ENCODE measurements at places on chromosomes 3 and 15.

DNA sequence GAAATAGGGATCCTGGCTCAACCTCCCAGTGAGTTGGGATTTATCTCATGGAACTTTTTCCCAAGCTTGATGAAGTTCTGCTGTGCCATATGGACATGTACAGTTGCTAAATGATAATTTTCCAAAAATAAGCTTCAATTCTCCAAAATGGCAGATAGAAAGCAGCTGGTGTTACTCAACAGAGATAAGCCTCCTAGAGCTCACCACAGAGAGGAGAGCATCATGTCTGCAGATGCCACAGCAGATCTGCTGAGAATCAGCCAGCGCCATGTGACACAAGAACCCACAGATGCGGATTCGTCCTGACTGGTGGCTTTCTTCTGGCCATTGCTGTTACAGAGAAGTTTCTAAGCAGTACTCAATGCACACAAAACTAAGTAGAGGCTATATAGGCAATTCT, 50.6 kb downstream of the AGTR1 start:
- DNase-seq: no peak

DNA sequence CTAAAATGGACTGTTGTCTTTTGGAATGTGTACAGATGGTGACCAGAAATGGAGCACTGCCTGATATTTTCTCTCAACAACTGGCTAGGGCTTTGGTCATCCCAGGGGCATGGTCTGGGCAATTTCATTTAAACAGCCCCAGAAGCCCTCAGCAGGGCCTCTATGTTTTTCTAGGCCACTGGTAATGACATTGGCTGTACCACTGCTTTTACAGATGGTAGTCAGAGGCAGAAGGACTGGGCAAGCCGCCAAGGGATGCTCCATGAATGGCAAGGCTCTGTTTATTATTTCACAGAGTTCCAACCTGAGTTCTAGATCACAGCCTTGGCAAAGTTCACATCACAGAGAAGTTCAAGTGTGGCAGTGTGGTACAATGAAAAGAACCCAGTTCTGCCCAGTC, 37.0 kb upstream of the LMCD1 start:
- no peak for DNase-seq

DNA sequence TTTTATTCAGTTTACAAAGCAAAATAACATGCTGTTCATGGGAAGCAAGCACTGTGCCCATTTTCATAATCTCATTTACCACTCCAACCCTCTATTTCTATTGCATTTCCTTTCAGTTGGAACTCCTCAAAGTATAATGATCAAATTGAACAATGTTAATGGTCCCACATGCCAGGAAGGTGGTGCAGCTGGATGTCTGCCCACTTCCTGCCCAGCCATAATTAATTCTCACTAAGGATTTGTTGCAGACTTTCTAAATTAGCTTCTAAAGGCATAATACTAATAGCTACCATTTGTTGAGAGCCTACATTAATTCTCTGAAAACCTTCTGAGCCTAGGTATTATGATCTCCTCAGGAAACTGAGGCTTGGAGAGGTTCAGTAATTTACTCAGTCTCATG, 316.1 kb upstream of the TPM1 start:
- DNase-seq: no peak

GRCh38 chr3:31960793-31961431, 20.1 kb downstream of the OSBPL10 start:
- no peak for DNase-seq

DNA sequence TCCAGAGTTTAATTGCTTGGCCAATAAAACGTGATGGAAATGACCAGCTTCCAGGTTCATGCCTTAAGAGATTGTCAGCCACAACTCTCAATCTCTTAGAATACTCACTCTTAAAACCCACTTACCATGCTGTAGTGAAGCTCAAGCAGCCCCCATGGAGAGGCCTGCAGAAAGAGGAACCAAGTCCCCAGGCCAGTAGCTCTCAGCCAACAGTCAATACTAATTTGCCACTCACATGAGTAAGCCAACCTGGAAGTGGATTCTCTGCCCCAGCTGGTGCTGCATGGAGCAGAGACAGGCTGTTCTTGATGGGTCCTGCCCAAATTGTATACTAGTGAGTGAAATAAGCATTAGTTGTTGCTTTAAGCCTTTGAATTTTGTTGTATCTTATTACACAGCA, 155.9 kb downstream of the OXSM start:
- DNase-seq: no peak

DNA sequence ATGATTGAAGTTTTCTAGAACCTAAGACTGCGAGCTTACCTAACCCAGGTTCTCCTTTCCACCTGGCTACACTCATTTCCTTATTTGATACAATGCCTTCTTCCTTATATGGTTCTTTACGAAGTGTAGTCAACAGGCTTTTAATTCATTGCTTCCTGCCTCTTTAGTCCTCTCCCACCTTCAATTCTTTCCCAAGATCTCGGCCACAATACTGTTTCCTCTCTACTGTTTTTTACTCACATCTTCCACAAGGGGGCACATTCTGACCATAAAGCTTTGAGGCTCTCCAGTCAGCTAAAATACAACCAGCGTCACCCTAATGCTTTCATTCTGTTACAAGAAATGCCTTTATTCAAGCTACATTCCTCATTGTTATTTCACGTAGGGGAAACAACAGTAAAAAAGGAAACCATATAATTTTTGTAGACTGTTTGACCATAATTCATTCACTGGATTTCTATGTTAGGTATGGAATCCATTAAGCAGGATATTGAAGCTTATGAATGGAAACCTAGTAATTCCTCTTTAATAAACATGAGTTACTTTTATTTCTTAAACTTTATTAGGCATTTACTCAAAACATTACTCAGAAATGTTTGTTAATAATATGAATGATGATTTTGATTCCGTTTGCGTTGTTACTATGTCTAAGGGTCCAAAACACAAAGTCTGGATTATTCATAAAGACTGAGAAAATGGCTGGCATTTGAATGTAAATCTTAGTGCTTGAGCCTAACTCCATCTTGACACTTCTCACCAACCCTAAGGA, 29.5 kb upstream of the VEPH1 start:
- DNase-seq: no peak

- DNase-seq: no peak
Measured at GRCh38 chr3:161163297-161163696, 57.8 kb upstream of the NMD3 start.

- DNase-seq: no peak
Measured at GRCh38 chr3:46280105-46280797, 38.0 kb downstream of the CCR3 start.

DNA sequence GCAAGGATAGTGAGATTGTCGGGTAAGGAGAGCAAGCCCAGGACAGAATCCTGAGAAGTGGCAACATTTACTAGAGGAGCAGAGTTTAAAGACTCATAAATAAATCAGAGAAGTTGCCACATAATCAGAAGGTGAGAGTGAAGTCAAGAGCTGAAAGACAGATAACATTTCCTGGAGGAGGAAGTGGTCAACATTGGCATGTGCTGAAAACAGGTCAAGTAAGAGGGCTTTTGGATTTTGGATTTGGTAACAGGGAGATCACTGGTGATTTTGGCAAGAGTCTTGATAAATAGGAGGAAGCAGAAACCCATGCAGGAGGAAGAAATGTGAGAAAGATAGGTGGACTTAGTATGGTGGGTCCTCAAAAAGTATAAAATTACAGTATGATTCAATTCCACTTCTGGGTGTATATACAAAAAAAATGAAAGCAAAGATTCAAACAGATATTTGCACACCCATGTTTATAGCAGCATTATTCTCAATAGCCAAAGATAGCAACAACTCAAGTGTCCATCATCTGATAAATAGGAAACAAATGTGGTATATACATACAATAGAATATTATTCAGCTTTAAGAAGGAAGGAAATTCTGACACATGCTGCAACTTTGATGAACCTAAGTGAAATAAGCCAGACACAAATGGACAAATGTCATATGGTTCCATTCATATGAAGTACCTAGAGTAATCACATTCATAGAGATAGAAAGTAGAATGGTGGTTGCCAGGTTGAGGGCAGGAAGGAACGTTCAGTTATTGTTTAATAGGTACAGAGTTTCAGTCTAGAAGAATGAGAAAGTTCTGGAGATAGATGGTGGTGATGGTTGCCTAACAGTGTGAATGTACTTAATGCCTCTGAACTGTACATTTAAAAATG, 27.3 kb upstream of the MBNL1 start:
- DNase-seq: no peak

DNA sequence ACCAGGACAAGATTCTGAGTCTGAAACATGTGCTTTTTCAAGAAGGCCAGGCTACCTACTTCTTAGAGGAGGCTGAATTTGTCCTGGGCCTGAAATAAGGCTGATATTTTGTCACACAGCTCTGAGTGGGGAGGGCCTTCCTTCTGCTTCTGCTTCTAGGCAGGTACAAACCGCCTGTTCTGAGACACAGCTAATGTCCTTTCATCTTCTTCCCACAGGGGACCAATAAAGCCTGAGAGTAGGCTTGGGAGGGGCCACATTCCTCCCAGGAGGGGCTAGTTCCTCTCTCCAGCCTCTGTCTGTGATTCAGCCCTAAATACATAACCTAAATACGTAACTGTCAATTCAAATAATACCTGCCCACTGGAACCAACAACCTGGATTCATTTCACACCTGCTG, 34.8 kb downstream of the CRYGS start:
- no peak for DNase-seq

DNA sequence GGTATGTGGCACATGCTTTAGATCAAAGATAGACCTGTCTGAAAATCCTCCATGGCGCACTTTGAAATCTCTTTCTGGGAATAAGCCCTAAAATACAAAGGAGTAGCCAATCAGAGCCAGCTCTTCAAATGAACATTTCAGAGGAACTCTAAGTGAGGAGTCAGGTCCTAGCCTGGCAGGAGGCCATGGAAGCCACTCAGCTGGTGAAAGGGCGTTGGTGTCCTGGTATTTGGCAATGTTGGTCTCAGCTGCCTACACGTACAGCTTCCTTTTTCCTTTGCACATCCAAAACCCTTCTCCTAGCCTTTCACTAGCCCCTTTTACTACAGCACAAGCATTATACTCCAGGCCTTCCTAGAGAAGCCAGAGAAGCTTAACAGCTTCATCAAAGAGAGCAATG, 5.5 kb downstream of the WDR73 start:
- no peak for DNase-seq

DNA sequence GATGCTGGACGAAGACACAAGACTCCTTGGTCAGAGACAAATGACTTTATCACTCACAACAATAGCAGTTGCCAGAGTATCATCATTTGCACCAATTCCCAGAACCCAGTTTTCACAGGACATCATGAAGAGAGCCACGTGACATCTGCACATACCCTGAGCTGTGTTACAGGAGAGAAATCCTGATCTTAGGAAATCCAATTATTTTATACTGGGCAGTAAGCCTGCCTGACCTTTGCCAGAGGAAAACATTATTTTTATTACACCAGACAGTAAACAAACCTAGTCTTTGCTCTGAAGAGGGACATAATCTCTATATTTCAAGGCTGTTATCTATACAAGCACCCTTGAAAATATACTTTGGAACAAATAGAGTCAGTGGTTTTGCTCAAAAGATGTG, 77.4 kb downstream of the ZBBX start:
- no peak for DNase-seq

- DNase-seq: no peak
Measured at GRCh38 chr3:53089511-53089910, 40.7 kb downstream of the RFT1 start.

DNA sequence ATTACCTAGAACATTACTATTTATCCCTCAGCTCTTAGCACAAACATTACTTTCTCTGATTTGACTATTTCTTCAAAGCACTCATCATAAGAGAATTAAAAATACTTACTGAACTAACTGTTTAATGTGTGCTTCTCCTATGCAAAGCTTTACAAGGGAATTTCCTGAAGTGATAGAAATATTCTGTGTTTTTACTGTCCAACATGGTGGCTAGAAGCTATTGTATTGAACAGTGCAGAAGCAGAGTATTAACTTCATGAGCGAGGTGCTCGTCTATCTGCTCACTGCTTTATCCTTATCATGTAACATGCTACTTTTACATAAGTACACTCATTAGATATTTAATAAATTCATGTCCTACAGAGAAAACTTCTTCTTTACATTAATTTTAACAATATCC, 239.1 kb downstream of the ISL2 start:
- DNase-seq: no peak

- DNase-seq: no peak
Measured at GRCh38 chr3:15716178-15716577, 81.6 kb downstream of the ANKRD28 start.

DNA sequence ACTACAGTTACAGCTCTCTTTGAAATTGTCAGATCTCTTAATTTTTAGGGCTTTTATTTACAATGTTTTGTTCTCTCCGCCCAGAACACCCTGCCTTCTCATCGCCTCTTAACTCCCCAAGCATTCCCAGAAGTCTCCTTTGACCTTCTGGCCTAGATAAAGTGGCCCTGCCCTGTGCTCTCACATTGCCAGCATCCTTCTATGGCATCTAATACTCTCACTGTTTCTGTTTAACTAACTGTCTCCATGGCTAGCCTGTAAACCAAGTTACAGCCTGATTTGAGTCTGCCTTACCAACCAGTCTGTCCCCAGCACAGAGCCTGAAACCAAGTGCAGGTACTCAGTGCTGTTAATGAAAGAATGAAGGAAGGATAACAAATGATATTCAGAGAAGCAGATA, 19.9 kb downstream of the COL8A1 start:
- DNase-seq: no peak

DNA sequence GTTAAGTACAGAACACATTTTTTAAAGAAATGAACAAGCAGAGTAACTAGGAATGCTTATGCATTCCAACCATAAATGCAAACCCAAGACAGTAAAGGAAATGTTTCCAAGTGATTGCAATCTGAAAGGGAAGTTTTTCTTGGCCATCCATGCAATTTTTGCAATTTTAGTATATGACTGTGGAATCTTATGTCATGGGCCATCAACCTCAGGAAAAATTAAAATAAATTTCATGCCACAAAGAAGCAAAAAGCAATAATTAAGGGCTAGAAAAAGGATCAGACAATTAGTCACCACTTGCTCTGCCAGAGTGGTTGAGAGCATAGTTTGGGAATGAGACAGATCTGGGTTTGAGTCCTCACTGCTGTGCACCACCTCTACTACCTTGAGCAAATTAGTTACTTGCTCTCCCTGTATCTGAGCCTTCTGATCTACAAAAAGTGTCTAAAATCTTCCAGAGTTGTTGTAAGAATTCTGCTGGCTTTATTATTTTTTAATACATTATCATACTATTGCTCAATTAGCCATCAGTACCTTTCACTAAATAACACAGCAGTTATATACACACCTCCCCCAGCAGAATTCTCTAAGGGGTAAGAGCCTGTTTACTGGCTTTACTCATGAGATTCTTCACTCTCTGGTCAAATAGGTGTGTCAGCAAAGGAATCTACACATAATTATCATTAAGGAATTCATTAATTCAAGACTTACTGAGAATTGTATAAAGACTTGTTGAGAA, 49.7 kb upstream of the FBN1 start:
- DNase-seq: no peak

- DNase-seq: no peak
Measured at GRCh38 chr3:163490119-163490518, 1588.2 kb downstream of the SI start.

- DNase-seq: no peak
Measured at GRCh38 chr15:89769366-89769765, 6.8 kb upstream of the MESP2 start.

Data from GM12864 (cell line).